ENCODE measurements at places on chromosomes 2 and 18.
A peak's percentile ranks its signal among the peaks of the same experiment; 100 is the strongest.

DNA sequence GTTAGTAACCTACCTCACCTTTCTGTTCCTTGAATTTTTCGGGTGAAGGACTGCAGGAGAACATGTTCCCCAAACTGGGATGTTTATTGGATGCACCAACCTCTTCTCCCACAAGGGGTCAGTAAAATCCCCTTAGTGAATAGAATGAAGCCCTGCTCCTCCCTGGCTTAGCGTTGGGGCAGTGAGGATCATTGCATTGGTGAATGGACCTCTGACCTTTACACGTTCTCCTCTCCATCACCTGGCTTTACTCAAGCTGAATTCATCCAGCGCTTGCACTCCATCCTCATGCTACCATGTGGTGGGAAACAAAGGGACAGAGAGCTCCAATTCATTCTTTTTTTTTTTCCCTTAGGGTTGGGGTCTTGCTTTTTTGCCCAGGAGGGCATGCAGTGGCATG is 157.2 kb downstream of the MIB1 start:
- DNase-seq: peak; percentile 6

- DNase-seq: no peak
Observed at GRCh38 chr2:232609607-232610006, 23.8 kb upstream of the EFHD1 start.

DNA sequence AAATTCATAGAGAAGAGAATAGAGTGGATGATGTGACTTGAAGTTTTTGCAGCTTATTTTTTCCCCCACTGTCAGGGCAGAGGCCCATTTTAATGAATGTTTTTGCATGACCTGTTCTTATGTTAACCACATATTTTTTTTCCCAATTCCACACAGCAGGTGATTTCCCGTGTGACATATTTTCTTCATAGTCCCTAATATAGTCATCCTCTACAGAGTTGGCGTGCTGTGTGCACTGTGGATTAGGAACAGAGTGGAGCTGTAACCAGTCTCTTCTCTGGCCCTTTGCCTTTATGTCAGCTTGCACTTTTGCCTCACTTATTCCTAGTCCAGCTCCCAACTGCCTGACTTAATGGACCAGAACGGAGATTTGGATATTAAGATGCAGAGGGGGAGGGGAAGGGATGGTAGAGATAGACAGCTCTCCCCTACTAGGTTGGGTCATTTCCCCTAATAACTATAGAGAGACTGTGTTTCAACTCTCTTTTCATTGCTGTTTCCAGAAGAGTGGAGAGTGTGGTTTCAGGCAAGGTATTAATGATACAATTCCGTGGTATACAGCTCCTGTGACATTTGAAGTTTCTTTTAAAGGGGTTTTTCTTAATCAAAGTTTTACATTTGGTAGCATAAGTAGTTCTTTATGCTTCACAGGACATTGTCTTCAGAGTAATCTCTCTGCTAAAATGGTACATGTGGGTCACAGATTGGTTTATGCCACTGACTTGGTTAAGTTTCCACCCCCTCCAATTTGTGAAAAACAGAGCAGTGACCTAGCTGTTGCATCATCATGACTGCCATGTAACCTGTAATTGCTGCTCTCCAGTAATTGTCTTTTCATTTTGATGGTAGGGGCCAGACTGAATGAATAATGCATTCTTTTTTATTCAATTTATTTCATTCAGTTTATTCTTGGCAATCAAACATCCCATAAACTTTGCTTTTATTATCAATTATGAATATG is 161.3 kb downstream of the HAUS1 start:
- no peak for DNase-seq

GRCh38 chr2:11438555-11439080 is 27.3 kb downstream of the E2F6 start:
- no peak for DNase-seq

DNA sequence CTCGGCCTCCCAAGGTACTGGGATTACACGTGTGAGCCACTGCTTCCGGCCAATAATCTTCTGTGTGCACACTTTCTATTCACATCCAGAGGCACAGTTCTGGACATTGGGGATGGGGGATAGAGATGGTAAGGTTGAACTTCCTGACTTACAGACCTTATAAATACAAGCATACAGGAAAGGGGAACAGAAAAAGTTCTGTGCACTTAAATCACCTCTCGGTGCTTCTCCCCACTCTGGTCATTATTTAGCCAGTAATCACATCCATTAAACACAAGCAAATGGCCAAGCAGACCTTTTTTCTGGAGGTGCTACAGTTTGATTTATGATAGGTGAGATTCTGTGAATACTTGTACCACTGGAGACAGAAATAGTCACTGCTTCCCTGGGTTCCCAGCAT is 110.6 kb downstream of the CRIM1 start:
- DNase-seq: no peak

DNA sequence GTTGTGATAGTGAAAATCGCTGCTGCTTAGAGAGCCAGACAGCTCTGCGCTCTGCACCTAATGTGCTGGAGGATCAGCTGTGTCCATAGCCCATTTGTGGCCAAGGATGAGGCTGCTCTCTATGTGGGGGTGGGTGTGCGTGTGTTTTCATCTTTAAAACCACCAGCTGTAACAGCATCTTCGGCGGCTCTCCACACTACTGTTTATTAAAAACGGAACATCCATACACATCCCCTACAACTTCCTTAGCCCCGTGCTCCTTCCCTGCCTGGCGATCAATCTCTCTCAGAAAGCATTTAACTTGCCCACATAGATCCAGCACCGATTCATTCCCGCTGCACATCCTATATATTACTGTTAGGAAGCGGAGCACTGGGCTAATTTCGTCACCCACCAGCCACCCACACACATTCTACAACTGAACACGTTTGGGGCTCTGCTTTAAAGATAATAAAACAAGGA is 1.6 kb downstream of the CELF4 start:
- no peak for DNase-seq

DNA sequence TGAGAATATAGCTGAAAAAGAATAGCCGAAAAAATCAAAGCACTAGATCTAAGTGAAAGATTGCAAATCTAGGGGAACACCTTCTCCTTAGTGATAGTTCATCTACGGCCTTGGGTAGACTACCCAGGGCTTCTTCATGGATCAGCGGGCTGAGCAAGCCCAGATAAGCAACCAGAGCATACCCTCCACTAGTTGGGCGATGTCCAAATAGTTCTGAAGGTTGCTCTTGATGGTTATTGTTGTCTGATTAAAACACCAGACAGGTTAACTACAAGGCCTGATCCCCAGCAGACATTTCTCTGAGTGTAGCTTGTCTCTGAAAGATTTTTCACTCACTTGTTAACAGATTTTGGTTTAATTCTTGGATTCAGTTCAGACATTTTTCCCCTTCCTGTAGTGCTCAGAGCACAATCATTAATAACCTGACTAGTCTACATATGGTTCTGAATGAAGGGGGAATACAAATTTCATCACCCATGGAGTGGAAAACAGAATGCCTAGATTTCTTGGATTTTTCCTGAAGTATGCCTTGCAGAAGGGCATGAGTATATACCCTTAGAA is 99.6 kb downstream of the BABAM2 start:
- DNase-seq: no peak

- no peak for DNase-seq
Observed at GRCh38 chr2:232434091-232434490, 21.9 kb upstream of the ALPI start.

GRCh38 chr2:52698408-52698807 is 1069.2 kb upstream of the CHAC2 start:
- DNase-seq: no peak

GRCh38 chr2:119134775-119135174 is 23.8 kb downstream of the C1QL2 start:
- no peak for DNase-seq

DNA sequence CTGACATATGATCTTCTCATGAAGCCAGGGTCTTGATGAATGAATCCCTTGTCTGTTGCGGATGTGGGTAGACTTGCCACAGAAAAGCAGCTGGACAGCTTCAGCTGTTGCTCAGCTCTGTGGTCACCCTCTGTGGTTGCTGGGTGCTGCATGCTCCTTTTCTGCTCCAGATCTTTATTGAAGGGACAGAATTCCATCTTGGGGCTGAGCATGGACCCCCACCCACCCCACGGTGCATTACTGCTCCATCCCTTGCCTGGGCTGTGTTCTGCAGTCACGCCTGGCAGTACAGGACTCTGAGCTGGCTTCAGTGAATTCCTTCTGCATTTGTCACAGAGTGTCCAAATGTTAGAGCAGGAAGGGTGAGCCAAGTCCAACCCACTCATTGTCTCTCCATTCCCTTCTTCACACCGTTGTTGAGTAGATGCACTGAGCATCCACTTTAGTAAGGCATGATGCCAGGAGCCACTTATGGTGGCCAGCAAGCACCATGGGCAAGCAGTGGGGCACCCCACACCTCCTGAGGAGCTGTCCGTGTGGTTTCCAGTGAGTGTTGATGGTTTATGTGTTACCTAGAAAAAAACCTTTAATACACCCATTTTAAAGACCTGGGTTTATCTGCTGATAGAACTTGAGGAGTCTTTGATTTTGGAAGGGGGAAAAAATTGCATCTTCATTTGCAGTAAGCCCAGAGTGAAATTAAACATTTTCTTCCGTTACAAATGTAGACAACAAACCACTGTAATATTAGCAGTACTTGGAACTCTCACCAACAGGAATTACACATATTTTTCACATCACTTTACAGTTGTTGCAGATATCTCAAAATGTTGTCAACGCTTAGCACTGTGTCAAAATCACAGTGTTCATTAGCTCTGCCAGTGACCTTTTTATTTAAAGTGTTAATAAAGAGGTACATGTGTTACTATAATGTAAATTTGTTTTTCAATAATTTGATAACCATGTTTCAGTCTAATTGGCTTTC is 14.7 kb upstream of the ITGB6 start:
- no peak for DNase-seq
